Stimulated activated CD4-positive, alpha-beta T cell treated with anti-CD3 and anti-CD28 coated beads, TNF-alpha, amount 100 ng/mL, for 24 hours (primary cell): ENCODE measurements at places on chromosomes 7 and 10.

DNA sequence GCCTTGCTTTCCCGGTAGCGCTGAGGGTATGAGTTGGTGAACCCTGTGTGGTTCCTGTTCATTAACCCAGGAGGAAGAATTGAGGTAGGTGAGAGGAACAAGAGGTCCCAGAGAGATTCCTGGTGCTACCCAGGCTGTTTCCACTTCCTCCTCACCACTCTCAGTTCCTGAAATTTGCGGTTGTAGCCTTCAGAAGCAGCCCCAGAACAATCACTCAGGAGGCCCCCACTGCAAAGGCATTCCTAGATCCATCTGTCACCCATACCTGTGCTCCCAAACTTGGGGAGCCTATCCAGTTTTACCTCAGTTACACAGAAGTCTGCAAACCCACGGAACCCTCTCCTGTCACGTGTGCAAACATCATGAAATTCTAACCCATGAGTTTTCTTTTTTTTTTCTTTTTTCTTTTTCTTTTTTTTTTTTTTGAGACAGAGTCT lies 9.0 kb upstream of the PIP4K2A start:
- no peak for DNase-seq

- DNase-seq = no peak
Observed at GRCh38 chr7:127034186-127034806, 218.4 kb downstream of the GRM8 start.

DNA sequence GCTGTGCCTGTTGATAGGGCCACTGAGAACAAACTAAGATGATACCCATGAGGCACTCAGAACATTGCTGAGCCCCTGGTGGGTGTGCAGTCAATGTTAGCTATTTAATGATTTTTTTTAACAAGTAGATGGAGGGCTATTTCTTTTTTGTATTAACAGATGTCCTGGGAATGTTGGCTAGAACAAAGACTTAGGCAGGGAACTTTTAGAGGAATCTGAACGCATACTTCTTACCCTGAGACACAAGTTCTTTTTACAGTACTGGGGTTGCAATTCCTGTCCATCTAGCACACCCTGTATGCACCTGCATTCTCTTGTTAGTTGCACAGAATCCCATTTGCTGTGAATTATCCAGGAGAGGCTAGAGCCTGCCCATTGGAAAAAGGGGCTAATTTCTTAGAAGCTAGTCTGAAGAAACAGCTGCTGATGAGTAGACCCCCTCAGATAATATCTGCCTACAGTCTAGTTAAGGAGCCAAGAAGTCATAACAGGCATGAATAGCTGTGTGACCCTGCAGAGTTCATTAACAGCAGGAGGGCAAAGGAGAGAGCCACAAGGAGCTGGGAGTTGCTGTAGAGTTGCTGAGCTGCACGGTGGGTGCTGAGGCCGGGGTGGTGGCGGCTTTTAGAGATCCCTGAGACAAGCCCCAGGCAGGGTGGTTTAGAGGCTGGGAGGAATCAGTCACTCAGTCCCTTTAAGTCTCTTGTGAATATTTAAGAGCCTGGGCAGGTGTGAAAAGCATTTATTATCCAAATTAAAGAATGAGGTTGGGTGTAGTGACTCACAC lies 103.7 kb upstream of the FZD8 start:
- DNase-seq = no peak

DNA sequence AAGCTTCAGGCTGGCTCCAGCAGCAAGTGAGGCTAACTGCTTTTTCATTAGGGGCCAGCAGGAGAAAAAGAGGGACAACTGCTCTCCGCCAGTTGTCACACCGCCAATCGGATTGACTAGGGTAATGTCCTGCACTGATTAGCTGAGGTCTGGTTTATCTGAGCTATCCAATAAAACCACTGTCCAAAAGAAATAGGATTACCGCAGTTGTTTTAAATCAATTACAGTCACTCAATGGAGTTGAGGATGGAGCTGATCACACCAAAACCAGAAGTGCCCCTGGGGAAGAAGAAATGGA lies 351.4 kb upstream of the NPVF start:
- no peak for DNase-seq

- no peak for DNase-seq
Observed at GRCh38 chr10:52216852-52217251, 97.2 kb upstream of the DKK1 start.

GRCh38 chr10:86355571-86356038 lies 11.0 kb downstream of the GRID1 start:
- no peak for DNase-seq

DNA sequence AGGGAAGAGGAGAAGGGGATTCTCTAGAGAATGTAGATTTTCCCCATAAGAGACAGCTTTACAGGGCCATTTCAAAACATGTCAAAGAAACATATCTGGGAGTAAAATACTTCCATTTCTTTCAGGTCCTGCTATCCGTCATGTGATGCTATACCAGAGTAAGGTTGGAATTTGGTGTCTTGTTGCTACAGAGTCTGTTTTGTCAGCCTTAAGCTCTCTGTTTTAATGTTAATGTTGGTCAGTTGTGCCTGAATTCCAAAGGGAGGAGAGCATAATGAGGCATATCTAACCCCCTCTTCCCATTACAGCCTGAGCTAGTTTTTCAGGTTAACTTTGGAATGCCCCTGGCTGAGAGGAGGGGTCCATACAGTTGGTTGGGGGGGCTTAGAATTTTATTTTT lies 94.7 kb upstream of the CCDC71L start:
- DNase-seq = no peak

- DNase-seq = no peak
Observed at GRCh38 chr10:37976880-37977203, 395 bp upstream of the ZNF25 start.

DNA sequence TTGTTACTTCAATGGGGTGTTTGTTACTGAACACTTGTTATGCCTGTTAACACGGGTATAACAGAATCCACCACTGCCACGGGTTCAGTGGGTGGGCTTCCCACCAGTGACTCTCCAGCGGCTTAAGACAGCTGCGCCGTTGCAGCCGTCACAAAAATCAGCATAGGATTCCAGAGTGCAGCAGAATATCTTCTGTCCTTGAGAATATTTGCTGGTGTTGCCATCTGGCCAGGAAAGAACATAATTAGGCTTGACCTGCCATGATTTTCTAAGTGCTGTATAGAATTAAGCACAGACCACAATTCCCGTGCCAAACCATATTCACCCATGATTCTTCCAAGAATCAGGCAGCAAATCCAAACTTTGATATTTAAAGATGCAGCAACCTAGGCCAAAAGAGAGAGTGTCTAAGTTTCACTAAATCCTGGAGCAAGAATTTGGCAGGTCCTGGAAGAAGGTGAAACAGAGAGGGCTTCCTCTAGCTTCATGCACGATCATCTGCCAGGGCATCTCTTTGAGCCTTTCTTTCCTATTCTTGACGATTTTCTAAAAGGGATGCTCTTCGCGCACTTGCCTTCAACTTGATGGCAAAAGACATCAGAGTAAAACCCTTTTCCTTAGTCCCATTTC lies 95.0 kb downstream of the FRMD4A start:
- DNase-seq = no peak
